ENCODE measurements at places on chromosomes 3 and 15.

GRCh38 chr15:31471731-31472430 lies 145.2 kb downstream of the KLF13 start:
- no peak for DNase-seq

DNA sequence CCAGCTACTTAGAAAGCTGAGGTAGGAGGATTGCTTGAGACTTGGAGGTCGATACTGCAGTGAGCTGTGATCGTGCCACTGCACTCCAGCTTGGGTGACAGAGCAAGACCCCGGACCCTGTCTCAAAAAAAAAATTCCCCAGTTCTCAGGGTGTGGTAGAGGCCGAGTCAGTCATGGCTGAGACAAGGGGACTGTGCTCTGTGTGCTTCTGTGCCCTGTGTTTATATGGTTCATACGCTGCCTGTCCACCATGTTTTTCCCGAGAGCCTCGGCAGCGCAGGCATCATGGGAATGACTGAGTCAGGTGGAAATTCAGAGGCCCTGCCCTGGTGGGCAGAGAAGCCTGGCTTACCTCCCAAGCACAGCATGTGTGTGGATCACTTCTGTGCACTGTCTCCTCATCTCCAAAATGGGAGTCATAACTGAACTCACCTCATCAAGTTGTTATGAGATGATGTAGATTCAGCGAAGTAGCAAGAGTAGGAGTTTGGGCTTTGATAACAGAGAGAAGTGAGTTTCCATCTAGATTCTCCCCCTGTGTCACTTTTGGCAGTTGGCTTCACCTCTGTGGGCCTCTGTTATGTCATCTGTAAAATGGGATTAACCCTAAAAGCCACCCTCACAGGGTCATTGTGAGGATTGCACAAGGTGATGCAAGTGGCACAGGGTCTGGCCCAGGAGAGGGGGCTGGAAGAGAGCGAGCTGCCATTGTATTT lies 56.9 kb downstream of the FLNB start:
- no peak for DNase-seq

GRCh38 chr3:183554377-183554776 lies 1.1 kb downstream of the KLHL6 start:
- DNase-seq = no peak

DNA sequence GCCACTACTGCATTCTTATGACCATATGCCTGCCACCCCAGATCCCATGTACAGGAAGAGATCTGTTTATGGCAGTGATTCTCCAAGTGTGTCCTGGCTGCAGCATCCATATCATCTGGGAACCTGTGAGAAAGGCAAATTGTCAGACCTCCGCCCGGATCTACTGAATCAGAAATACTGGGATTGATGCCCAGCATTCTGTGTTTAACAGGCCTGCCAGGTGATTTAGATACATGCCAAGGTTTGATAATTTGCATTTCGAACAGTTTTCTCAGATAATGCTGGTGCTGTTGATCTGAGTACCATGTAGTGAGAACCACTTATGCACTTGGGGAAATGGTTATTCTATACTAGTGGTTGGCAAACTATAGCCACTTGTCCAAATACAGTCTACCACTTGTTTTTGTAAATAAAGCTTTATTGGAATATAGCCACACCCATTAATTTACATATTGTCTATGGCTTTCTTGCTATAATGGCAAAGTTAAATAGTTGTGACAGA lies 165.4 kb downstream of the SSR3 start:
- DNase-seq = no peak

DNA sequence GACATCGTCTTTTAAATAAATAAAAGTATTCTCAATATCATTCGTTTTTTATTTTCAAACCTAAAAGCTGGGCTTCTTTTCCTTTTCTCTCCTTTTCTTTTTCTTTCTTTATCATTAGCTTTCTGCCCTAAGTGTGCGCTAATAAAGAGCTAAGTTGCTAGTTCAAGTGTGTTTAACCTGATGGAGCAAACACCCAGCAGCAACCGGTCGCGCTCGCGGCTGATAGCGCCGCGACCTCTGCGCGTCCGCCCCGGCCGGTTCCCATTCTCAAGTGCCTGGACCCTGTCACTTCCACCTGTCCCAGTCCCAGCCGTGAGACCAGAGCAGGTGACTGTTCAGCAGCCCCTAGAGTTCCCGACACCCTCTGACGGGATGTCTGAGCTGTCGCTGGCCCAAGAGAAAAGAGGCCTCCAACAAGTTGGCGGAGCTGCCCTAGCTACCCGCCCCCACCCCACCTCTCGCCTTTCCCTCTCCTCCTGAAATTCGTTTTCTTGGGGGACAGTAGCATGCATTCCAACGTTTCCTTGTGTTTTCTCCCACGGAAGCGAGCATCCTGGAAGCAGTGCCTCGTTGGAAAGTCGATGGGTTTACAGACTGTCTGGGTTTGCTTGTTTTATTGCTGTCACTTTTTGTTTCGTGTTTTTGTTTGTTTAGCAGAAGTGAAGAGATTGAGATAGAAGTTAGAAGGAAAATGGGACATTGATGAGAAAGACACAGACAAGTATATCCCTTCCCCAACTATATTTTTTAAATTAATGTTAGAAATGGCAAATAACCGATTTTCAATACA lies 3.1 kb upstream of the MECOM start:
- no peak for DNase-seq

DNA sequence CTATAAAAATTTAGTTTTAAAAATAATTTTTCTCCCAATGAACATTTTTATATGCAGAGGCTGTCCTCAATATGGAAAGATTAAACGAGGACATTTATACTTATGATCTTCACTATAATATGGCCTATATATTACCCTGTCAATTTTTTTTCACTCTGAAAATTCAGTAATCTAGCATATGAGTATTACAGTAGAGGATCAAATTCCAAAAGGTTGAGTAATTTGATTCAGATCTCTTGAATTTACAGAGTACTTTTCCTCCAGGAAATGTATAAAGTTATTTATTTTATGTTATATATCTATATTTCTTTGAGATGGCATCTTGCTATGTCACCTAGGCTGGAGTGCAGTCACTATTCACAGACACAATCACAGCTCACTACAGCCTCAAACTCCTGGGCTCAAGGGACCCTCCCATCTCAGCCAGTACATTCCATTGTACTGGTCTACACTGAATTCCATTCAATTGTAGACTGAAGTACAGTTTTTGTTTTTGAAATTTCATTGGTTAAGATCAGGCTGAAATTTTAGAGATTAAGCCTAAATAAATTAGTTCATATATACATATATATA lies 16.3 kb upstream of the TRPM7 start:
- no peak for DNase-seq

DNA sequence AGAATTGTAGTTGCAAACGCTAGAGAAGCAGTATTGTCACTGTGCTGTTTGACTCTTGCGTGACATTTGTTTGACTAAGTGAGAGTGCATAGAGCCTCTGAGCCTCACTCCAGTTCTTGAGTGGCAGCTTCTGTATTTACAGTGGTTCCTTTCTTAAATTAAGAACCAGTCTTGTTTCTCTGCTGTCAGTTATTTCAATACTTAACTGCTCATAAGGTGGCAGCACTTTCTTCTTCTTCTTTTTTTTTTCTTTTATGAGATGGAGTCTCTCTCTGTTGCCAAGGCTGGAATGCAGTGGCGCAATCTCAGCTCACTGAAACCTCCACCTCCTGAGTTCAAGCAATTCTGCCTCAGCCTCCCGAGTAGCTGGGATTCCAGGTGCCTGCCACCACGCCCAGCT lies 372.1 kb downstream of the LPP start:
- DNase-seq = no peak

GRCh38 chr15:100686021-100686724 lies 83.8 kb downstream of the ASB7 start:
- DNase-seq = no peak

DNA sequence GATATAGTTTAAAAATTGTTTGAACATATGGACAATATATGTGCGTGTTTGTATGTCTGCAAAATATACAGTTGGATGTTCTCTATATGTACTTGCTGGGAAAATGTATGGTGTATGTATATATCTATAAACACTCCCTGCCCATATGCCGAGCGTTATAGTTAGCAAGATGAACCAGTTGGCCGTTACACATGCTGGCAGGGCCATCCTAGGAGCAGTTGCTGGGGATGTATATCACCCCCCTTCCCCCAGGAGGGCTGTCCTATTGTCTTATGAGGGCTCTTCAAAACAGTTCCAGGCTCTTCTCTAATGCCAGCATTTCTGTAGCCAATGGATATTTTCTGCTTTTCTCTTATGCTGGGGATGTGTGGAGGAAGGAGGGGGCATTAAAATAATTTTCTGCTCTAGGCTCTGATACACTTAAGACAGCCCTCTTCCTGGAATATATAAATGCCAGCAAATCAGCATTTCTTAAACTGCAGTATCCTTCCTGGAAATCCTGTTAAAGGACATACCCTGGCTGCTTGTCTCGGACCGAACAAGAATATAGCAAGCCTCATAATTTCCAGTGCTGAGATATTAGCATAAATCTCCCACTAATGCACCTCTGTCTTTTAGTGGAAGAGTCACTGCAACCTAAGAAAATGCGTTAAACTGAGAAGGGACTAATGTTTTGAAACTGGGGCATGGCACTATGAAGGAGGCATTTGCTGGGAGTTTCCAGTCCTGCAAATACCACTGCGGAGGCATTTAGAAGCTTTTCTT lies 134.4 kb downstream of the MDFIC2 start:
- DNase-seq = no peak

GRCh38 chr3:9881441-9881840 lies 1.4 kb upstream of the CIDEC start:
- no peak for DNase-seq

GRCh38 chr3:49397470-49397869 lies 14.3 kb downstream of the RHOA start:
- DNase-seq = no peak

GRCh38 chr3:186719945-186720739 lies 3.0 kb downstream of the KNG1 start:
- DNase-seq = no peak

DNA sequence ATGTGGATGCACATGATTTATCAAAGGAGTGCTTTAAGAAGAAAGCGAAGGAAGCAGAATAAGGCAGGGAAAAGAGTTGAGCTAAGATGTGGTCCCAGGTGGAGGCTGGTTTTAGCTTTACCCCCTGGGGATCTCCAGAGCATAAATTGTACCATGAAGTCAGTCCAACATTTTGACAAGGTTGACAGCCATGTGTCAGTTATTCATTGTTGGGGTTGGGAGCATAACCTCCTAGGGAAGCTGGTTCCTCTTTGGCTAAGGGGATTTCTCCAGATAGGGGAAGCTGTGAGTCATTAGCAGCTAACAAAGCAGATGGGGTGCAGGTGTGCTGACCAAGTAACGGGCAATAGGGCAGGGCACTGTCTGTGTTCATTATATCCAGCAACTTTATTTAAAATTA lies 123.7 kb upstream of the IGSF10 start:
- no peak for DNase-seq

DNA sequence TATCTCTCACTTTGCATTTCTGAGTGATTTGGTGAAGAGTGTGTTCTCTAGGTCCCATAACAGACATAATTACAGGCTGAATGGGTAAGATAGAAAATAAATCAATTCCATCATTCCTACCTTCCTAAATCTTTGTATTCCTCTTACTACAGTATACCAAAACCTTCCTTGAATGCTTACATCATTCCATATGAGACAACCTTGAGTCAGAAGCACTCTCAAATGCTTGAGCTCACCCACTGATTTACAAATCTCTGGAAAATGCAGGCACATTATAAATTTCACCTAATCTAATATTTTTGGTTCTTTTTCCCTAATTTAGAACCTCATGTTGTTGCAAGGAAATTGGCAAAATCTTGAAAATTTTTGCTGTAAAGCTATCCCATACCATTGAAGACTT lies 239.1 kb downstream of the CBLB start:
- DNase-seq = no peak

GRCh38 chr15:57102858-57103257 lies 184.4 kb downstream of the TCF12 start:
- no peak for DNase-seq

- peak; percentile 27 for DNase-seq
Observed at GRCh38 chr15:89760303-89761008, 9.4 kb upstream of the MESP1 start.

GRCh38 chr3:4983739-4984510 lies 4.7 kb downstream of the BHLHE40 start:
- peak; percentile 71 for DNase-seq

- DNase-seq = no peak
Observed at GRCh38 chr3:72141264-72141663, 356.3 kb upstream of the PROK2 start.

DNA sequence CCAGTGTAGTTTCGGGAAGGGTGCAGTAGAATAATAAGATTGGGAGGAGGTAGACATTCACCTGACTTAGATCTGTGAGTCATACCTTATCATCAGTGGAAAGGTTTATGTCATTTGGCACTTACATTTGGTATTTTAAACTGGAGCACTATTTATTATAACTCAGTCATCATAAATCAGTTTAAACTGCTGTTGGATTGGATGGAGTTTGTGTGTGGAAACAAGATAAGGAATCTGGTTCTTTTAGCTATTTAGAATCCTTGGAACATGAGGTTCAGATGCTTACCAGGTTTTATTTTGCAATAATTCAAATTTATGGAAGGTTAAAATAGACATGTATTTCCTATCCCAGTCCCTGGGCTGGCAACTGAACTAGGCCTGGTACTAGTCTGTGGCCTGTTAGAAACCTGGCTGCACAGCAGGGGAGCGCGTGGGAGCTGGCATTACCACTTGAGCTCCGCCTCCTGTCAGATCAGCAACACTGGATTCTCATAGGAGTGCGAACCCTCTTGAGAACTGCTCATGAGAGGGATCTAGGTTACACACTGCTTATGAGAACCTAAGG lies 34.5 kb downstream of the ZFAND6 start:
- no peak for DNase-seq

- DNase-seq = no peak
Observed at GRCh38 chr3:72080095-72080494, 295.1 kb upstream of the PROK2 start.
